A549 treated with AZD2906 at 1 μM for 4 hours (cell line): ENCODE measurements at places on chromosomes 4 and X. TPM values are rescaled to one million over a fixed set of nuclear protein-coding genes. Genes with fewer than 3 reads are reported as not detected.

Gene PRSS12
- total RNA-seq, result 0.19 to 0.31 TPM (median 0.27 TPM) in 5 replicates

Gene RTL3
- 0.09 to 0.33 TPM (median 0.14 TPM) in 5 replicates for total RNA-seq

Gene CXCL5
- 26.7 to 32.8 TPM (median 31.0 TPM) in 5 replicates for total RNA-seq

Gene MAGEE1
- 3.2 to 4.8 TPM (median 4.2 TPM) in 5 replicates for total RNA-seq
